ENCODE measurements at places on chromosomes 13 and 19. TPM values are rescaled to one million over a fixed set of nuclear protein-coding genes. Genes with fewer than 3 reads are reported as not detected.

- no peak for DNase-seq
Observed at GRCh38 chr13:51311957-51312520, 27.5 kb upstream of the SERPINE3 start.

GRCh38 chr19:7480970-7481255 is 7.9 kb downstream of the PEX11G start:
- peak; percentile 79 for DNase-seq

GRCh38 chr13:113483504-113484293 is 6.8 kb downstream of the DCUN1D2 start:
- DNase-seq = no peak

- DNase-seq = no peak
Observed at GRCh38 chr13:97317933-97318332, 95.8 kb downstream of the MBNL2 start.

- DNase-seq = no peak
Observed at GRCh38 chr13:21077076-21077787, 15.8 kb upstream of the LATS2 start.

- no peak for DNase-seq
Observed at GRCh38 chr13:34017231-34017630, 199.3 kb downstream of the RFC3 start.

DNA sequence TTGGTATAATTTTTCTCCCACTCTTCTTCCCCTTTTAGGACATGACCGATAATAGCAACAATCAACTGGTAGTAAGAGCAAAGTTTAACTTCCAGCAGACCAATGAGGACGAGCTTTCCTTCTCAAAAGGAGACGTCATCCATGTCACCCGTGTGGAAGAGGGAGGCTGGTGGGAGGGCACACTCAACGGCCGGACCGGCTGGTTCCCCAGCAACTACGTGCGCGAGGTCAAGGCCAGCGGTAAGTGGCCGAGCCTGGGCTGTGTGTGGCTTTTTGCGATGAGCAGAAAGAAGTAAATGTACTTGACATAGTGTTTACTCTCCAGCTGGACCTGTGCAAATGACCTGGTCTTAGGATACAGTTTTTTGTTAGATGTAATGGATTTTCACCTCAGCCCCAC is 102.5 kb downstream of the ARHGEF7 start:
- no peak for DNase-seq

GRCh38 chr13:111153977-111154332 is 38.8 kb downstream of the ARHGEF7 start:
- DNase-seq = no peak

DNA sequence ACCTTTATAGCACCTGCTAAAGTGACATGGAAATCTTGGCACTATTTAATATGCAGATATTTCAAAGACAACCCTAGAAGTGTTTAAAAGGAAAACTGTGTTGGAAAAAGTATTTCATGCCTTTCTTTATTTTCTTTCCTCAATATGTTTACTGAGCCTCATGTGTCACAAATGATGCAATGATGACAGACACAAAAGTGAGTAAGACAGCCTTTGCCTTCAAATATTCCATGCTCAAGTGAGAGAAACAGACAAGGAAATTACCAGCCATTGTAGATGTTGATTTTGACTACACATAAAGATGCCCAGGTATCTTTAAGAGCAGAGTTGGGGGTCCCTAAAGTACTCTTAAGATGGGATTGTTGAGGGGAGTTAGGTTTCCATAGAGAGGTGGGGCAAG is 48.0 kb upstream of the TPP2 start:
- DNase-seq = no peak

GRCh38 chr13:24984134-24984533 is 111.8 kb upstream of the PABPC3 start:
- no peak for DNase-seq

Gene CCL25
- polyA plus RNA-seq = 0.23 TPM

Data from left lung (tissue), 14 donors.